ENCODE measurements at places on chromosomes 3 and 15.

DNA sequence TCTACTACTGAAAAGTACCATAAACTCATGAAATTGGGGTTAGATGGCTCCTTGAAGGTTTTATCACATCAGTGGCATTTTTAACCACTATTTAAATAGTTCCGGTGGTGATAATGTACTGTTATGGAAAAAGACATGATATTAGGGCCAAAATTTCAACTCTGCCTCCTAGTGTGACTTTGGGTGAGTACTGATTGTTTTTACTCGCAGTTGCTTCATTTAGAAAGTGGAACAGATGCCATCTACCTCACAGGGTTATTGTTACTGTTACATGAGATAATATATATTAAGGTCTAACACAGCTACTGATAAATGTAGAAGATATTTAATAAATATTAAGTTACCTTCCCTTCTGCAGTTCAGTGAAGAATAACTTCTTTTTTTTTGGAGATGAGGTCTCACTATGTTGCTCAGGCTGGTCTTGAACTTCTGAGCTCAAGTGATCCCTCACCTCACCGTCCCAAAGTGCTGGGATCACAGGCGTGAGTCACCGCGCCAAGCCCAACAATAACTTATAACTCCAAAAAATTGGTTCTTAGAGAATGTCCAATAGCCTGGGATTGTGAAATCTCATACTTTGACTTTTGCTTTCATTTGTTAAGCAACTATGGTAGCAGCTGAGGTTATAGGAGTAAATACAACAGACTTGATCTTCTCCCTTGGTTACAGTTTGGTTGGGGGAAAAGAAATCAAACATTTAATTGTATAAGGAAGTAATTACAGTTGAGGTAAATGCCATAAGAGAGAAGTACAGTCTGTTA lies 48.3 kb downstream of the MEF2A start:
- peak; percentile 55 for DNase-seq
- no peaks in the 10 kb centered on the region for H3K27me3 ChIP-seq
- H3K36me3 ChIP-seq = no peaks in the 10 kb centered on the region
- no peak overlapping the region for H3K4me3 ChIP-seq
- peak overlapping the region; percentile 63 for H3K27ac ChIP-seq

- H3K27ac ChIP-seq = no peak overlapping the region
- no peaks in the 10 kb centered on the region for H3K27me3 ChIP-seq
- DNase-seq = no peak
- peaks cover 5% of the 10 kb centered on the region for H3K4me1 ChIP-seq
- H3K36me3 ChIP-seq = no peaks in the 10 kb centered on the region
- no peak overlapping the region for H3K4me3 ChIP-seq
These were observed 160.5 kb upstream of the NR2E3 start for GRCh38 chr15:71649894-71650293.

GRCh38 chr3:182138393-182138792 lies 426.7 kb downstream of the SOX2 start:
- no peaks in the 10 kb centered on the region for H3K36me3 ChIP-seq
- no peak for DNase-seq
- H3K4me1 ChIP-seq = no peaks in the 10 kb centered on the region

GRCh38 chr3:39150803-39151631 lies 2.4 kb downstream of the CSRNP1 start:
- peak overlapping the region; percentile 82 for H3K4me3 ChIP-seq
- H3K36me3 ChIP-seq = no peaks in the 10 kb centered on the region
- no peaks in the 10 kb centered on the region for H3K27me3 ChIP-seq
- H3K27ac ChIP-seq = peak overlapping the region; percentile 99
- H3K4me1 ChIP-seq = peaks cover 2% of the 10 kb centered on the region

DNA sequence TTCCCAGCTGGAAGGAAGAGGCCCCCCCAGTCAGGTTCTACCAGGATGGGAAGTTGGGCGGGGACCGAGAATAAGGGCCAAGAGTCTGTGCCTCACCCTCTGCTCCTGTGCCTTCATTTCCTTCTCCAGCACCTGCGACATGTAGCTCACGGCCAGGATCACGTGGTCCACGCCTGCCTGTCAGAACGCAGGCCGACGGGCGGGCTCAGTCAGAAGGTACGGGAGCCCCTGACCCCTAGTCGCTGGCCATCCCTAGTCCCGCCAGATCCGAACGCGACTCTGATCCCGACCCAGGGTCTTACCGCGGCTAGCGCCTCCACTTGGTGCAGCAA lies 489 bp downstream of the GMPPB start:
- H3K4me1 ChIP-seq = peaks cover 42% of the 10 kb centered on the region
- no peaks in the 10 kb centered on the region for H3K36me3 ChIP-seq
- no peaks in the 10 kb centered on the region for H3K27me3 ChIP-seq
- no peak for DNase-seq
- peak overlapping the region; percentile 68 for H3K27ac ChIP-seq

DNA sequence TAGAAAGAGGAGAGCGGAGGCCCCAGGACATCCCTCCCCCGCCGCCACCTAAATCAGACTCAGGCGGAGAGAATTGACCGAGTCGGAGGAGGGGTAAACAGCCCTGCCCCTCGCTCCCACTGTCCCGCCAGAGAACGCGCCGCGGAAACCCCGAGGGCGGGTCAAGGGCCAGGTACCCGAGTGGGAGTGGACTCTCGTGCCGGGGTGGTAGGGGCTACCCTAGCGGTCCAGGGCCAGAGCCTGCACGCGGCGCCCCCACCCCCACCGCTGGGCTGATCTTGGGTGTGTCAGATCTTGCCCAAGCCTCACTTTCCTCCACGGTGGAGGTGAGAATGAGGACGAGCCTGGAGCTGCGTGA lies 19.0 kb downstream of the SPATA12 start:
- no peak overlapping the region for H3K27ac ChIP-seq
- H3K4me1 ChIP-seq = no peaks in the 10 kb centered on the region
- H3K36me3 ChIP-seq = no peaks in the 10 kb centered on the region
- no peak overlapping the region for H3K4me3 ChIP-seq

All from right lobe of liver (tissue), 6 donors.